ENCODE measurements at places on chromosomes 16 and 17.

- DNase-seq, result no peak
These were observed 10.3 kb downstream of the CNTNAP4 start for GRCh38 chr16:76287466-76287865.

GRCh38 chr16:1108299-1109252, 12.5 kb upstream of the C1QTNF8 start:
- DNase-seq, result no peak

DNA sequence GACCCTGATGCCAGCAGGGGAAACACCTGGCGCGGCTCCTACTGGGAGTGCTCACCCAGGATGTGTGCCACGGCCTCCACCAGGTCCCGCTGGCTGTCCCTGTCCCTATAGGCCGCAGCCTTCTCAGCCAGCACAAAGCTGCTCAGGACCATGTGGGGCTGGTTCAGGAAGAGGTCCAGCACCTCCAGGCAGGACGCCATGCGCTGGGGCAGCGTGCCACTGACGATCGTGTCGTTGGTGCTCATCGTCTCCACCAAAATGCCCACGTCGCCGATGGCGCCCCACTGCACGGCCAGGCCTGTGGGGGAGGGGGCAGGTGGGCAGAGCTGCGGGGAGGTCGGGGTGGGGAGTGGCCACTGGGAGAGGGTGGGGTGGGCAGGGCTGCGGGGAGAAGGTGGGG, 15.9 kb upstream of the DUS1L start:
- DNase-seq, result no peak

DNA sequence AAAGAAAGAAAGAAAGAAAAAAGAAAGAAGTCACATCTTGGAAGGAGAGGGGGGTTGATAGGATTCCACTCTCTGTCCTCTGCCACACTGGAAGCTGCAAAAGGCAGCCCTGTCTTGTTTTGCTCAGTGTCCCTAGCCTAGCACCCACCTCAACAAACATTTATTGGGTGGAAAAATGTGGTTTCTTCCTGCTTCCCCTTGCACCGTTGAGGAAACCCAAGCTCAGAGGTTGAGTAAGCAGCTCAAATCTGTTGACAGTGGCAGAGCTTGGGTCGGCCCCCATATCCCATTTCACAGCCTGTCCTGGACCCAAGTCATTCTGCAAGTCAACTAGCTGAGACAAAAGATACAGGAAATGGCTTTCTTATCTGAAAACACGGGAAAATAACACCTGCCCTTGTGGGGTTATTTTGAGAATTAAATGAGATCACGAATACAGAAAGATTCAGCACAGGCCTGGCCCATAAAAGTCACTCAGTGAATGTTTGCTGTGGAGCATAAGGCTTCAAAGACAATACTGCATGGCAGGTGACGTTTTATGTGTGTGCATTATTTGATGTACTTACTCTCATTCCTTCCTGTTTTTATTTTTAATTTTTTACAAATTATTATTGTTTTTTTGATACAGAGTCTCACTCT, 63.6 kb downstream of the SCNN1B start:
- DNase-seq, result no peak

DNA sequence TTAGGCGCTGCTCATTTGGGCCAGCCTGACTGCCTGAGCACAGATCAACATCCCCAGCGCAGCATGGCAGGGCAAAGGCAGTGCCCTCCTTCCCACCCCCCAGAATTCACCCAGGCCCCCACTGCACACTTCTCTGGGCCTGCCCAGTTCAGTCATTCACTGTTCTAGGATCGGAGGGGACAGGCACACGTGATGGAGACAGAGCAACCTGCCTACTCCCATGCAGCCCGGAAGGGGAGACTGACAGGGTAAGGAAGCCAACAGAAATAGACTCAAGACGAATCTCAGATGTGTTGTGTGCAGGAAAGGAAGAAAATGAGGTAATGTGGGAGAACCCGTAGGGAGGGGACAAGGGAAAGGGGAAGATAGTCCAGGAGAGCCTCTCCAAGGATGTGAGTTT, 59.2 kb upstream of the LYRM9 start:
- DNase-seq, result no peak

DNA sequence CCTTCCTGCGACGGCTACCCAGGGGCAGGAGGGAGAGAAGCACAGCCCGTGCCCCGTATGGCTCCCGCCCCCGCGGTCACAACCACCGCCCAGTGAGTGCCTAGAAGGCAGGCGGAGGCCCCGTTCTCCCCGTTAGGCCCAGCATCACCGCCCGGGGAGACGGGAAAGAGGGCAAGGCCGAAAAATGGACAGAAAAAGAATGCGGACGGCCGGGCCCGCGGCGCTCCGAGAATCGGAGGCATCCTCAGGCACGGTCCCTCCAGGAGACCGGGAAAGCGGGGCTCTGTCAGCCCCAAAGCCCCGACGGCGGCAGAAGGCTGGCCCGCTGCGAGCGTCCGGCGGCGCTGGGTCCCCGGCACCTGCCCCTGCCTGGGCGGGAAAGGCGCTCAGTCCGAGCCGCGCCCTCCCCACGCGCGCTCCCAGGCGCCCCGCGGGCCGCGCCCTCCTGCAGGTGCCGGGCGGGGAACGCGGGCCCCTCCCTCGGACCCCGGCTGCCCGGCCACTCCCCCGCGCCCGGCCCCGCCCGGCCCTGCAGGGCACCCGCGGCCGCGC, 407 bp downstream of the MCRIP1 start:
- no peak for DNase-seq

GRCh38 chr16:23587726-23588125, 8.4 kb downstream of the NDUFAB1 start:
- DNase-seq, result no peak

DNA sequence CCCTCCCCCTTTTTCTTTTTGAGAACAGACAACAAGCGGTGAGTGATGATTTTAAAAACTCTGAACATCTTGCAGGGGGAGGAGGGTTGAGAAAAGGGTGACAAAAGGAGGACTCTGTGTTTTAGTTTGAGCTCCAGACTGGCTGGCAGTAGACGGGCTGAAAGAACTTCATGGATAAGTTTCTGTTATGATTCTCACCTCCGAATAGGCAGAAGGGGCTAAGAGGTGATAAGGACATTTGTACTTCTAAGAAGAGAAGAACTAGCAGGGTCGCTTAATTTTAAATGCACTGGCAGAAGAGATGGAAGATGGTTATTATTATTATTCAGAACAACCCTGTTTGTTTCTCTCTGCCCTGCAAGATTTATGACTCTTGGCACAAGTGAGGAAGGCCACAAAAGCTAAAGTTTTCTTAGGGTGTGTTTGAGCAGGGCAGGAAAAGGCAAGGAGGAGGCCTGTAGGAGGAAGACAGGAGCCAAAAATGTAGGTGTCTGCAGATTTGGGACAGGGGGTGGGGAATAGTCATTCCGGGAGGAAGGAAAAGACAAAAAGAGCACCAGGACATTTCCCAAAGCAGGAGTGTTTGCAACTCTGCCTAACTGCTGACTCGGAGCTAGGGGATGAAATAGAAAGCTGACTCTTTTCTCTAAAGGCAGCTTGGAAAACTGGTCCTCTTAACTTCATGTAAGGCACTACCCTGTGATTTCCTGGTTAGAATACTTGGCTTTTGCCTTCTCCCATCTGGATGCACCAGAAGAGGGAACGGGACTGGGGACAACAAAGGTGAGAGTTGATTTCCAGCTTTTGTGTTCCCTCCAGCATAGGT, 11.9 kb upstream of the HOXB2 start:
- DNase-seq, result no peak

DNA sequence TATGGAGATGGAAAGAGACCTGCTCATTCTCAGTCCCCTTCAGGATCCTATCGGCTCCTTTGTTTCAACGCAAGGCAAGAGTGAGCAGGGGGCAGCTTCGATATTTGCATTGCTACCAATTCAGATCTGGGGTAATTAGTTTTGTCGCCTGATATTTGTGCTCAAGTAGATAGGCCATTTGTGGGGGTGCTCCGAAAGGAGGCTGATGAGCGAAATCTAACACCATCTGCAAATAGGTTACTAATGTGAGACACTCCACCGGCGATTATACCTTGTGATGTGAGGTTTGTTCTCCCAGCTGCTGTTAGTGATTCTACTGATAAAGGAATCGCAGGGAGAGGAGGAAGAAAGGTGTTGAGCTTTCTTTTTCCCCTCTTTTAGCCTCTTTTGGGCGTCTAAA, 31.5 kb downstream of the WSCD1 start:
- DNase-seq, result no peak

- DNase-seq, result no peak
These were observed 27.8 kb downstream of the ARHGAP27 start for GRCh38 chr17:45404870-45405249.

GRCh38 chr17:22374741-22375140, 682.4 kb downstream of the KCNJ18 start:
- no peak for DNase-seq

GRCh38 chr16:81040131-81040530, 4.5 kb downstream of the ATMIN start:
- DNase-seq, result no peak

DNA sequence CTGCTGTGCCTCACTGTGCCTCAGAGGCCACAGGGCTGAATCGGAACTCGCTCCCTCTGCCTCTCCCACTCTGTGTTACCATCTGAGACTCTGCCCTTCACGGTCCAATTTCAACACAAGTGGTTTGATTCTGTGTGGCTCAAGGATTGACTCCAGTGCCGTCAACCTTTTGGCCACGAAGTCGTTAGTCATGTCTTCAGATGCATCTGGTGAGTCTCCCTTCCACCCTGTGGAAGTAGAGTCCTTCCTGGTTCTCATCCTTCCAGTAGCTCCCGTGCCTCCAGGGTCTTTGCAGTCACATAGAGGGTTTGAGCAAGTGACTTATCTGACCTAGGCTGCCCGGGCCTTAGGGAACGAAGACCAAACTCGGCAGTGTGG, 51.2 kb downstream of the PGS1 start:
- no peak for DNase-seq

GRCh38 chr17:76909971-76910760, 42.0 kb downstream of the MGAT5B start:
- peak; percentile 51 for DNase-seq

- no peak for DNase-seq
These were observed 6.1 kb upstream of the AXIN2 start for GRCh38 chr17:65567566-65567965.

GRCh38 chr17:51078009-51078592, 42.6 kb downstream of the SPAG9 start:
- no peak for DNase-seq

DNA sequence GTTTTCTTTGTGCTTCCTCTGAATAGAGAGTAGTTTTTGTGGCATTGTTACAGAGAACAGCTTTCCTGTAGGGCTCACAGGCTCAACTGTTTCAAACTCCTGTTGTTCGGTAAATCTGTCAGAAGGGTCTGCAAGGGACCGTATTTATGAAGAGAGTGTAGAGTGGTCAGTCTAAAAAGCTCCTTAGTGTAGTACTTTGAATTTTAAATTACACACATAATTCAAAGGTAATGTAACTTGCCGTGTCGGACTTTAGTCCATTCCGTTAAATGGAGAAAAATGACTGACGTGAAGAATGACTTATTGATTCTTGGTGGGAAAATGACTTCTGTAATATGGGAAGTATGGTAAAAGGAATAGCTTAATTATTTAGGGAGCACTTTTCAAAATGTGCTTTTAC, 190.9 kb downstream of the WWOX start:
- no peak for DNase-seq

GRCh38 chr17:41499714-41500113, 5.7 kb downstream of the KRT13 start:
- no peak for DNase-seq

DNA sequence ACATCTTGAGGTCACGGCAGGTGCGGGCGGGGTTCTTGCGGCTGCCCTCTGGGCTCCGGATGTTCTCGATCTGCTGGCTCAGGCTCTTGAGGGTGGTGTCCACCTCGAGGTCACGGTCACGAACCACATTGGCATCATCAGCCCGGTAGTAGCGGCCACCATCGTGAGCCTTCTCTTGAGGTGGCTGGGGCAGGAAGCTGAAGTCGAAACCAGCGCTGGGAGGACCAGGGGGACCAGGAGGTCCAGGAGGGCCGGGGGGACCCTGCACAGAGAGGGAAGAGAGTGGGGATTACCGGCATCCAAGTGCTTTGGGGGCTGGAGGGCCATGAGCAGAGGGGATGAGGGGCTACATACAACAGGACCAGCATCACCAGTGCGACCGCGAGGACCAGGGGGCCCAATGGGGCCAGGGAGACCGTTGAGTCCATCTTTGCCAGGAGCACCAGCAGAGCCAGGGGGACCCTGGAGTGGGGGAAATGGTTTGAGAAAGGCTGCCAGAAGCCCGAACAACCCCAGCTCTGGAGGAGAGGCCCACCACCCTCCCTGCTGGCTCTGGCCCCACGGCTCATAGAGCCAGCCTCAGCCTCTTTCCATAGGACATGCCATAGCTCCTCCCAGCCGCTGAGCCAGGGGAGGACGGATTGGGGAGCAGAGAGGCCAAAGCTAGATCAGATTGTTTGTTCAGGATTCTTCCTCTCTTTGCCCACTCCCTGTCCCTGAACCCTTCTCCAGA, 14.6 kb downstream of the COL1A1 start:
- no peak for DNase-seq

GRCh38 chr17:31386542-31387075, 4.9 kb upstream of the RAB11FIP4 start:
- DNase-seq, result no peak

DNA sequence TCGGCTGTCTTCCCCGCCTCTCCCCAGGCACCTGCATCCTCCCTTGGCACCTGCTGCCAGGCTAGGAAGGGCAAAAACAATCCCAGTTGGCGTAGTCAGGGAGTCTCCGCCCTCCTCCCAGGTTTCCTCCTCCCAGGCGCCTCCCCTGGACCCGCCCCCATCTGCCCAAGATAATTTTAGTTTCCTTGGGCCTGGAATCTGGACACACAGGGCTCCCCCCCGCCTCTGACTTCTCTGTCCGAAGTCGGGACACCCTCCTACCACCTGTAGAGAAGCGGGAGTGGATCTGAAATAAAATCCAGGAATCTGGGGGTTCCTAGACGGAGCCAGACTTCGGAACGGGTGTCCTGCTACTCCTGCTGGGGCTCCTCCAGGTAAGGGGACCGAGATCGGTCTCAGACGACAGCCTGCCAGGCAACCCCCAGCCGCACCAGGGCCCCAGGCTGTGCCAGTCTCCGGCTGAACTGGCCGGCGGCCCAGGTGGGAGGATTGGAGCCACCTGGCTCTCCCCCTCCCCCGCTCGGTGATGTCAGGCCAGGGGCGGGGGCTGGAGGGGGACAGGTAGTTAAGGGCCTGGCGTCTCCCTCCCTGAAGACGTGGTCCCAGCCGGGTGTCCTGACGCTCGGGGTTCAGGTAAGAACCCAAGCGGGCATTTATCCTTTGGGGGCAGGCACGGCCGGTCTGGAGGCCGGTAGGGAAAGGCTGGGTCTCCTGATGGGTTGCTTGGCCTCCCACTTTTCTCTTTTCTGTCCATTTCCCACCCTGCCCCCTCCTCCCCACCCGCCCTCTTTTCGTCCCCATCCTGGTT, at the start of gene GRB7:
Gene GRB7 (plus strand): TSS at position 179 of the 808 bp plus-strand sequence. CDS start 4,364 bp downstream, outside the sequence.
- DNase-seq, result peak; percentile 76

DNA sequence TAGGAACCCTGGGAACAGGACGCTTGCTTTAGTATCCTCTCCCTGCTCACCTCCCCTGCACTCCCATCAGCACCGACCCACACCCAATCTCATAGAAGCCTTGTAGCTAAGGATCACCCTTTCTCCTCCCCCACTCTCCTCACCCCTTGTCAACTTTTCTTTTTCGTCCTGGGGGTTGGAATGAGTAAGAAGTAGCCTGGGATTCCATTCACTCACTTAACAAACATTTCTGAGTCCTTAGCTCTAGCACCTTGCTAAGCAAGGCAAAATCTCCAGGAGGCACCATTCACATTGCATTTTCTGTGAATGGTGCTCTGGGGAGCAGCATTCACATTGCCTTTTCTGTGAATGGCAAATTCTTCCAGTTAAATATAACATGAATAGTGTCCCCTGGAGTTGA, 1.1 kb upstream of the PGAP3 start:
- no peak for DNase-seq

- peak; percentile 82 for DNase-seq
These were observed 19.0 kb downstream of the CENPX start for GRCh38 chr17:82003411-82004381.

GRCh38 chr16:29959293-29959692, 2.6 kb upstream of the TMEM219 start:
- DNase-seq, result no peak
